ENCODE measurements at places on chromosomes 6 and 20.
A peak's percentile ranks its signal among the peaks of the same experiment; 100 is the strongest.

- DNase-seq = peak; percentile 87
Observed at GRCh38 chr6:19968201-19968600, 131.0 kb downstream of the ID4 start.

DNA sequence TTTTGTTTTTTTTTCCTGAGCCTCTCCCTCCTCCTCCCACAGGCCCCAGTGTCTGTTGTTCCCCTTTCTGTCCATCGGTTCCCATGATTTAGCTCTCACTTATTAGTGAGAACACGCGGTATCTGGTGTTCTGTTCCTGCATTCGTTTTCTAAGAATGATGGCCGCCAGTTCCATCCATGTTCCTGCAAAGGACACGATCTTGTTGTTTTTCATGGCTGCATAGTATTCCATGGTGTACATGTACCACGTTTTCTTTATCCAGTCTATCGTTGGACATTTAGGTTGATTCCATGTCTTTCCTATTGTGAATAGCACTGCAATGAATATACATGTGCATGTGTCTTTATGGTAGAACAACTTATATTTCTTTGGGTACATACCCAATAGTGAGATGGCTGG is 105.6 kb upstream of the NUP153 start:
- DNase-seq = no peak

- no peak for DNase-seq
Observed at GRCh38 chr20:48738399-48739304, 89.1 kb downstream of the PREX1 start.

DNA sequence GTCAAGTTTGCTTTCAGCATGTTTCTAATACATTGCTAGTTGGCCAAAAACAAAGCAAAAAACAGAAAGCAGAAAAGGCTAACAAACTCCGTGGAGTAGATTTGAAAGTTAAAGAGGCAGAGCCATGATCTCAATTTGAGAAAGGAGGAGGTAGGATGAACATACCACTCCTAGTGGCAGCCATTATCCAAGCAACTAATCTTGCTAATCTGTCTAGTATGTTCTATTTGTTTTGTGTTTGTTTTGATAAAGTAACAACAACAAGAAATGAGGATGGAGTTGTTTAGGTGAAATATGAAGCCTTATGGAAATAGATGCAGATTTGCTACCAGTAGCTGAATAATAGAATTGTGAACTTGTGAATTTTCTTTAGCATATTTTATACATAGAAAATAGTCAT is 295.5 kb upstream of the PRDM1 start:
- DNase-seq = no peak

DNA sequence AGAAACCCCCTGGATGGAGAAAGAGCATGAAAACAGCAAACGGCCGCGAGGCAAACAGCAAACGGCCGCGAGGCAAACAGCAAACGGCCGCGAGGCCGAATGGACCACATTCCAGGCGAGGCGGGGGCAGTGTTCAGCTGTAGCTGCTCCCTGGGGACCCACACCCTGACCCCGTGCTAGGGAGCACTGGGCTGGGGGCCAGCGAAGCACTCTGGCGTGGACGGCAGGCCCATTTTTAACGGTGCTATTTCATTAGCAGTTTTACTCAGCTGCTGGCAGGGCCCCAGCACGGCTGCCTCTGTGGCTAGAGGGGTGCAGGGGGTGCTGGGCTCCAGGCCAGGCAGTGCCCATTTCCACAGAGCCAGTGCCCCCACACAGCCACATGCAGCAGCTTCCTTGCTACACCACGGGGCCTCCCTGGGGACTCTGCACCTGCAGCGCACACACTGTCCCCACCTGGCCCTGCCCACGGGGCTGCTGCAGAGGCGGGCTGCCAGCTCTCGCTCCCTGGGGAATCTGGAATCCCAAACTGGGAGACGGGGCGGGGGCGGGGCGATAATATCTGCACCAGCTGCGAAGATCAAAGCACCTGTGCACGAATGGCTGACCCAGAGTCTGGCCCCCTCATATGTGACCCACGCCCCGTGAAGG is 35.6 kb upstream of the SLCO4A1 start:
- DNase-seq = no peak

GRCh38 chr6:165222315-165223025 is 86.9 kb downstream of the C6orf118 start:
- no peak for DNase-seq

DNA sequence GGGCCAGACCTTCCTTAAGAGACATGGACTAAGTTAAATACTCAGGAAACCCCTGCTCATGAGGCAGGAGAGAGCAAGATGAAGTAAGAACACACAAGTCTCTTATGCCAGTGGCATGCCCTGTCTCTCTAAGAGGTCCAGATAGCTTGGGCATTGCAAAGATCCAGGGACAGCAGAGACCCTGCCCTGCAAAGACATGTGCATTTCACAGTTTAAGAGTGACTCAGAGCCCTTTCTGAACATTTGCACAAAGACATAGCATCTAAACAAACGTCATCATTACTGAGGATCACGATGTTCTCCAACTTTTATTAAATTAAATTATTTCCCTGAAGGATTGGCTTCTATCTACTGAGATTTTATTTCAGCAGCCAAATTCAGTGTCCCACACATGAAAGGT is 230.5 kb upstream of the RIN2 start:
- no peak for DNase-seq

DNA sequence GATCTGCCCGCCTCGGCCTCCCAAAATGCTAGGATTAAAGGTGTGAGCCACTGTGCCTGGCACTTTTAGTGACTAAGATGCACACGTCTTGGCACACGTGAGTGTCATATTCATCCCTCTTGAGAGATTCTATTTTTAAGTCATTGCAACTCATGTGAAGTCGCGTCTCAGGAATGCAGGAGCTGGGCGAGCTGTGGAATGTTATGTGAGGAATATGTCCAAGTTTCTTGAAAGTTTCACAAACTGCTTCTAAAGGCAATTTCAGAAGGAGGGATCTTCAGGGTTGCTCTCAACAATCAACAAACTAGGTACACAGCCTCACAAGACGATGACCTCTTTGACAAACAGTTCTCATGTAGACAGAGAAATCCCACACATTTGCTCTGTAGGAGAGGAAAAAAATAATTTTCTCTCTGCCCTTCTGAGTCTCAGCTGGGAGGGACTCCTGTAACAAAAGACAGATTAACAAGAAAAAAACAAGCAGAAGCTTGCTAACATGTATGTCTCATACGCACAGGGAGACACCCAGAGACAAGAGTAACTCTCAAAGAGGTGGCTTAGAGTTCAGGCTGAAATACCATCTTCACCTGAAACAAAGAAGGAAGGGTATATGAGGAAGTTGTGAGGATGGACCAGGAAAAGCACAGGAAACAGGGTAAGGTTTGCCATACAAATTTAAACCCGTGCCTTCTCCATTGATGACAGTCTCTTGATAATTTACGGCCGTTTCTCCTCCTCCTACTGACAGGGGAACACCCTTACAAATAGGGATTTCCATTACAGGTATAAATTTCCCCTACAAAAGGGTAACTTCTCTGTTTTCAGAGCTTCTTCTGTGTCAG is 45.3 kb upstream of the FAM50B start:
- DNase-seq = no peak

DNA sequence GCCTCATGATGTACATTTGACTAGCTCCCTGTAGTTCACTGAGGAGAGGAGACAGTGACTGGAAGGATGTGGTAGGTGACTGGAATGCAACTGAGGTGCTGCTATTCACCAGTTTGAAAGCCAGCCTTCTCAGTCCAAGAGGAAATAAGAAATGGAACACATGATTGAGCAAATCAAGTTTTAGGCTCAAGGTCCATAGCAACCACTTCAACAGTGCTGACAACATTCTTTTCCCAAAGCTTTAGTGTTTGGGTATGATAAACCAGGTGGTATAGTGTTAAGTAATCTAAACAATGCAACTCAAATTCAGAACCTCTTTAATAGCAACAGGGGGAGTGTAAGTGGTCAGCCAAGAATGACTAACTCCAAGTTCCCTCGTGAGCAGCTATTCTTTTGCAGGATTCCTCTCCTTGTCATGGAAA is 9.2 kb downstream of the ZHX3 start:
- DNase-seq = no peak

GRCh38 chr6:105757512-105758200 is 328.5 kb upstream of the PRDM1 start:
- DNase-seq = no peak

DNA sequence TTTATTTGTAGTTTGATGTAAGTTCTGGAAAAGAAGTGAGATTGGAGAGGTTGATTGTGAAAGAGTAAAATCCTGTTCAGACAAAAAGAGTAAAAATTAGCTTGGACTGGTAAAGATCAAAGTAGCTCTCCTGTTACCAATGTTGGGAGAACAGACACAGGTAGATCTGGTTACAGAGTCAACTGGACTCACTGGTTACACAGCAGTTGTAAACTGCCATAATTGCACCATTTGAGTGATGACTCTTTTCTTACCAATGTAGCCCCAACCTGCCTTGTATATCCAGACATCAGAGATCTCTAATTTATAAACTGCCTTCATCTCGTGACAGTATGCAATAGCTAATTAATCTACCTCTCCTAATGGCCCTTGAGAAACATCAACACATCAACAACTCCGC is 165.6 kb upstream of the PRSS16 start:
- DNase-seq = no peak

All from CMK (cell line).